ENCODE measurements at places on chromosomes 5 and 9. TPM values are rescaled to one million over a fixed set of nuclear protein-coding genes. Genes with fewer than 3 reads are reported as not detected.

SLC36A2 gene
- polyA plus RNA-seq, result not detected

UBE2QL1 gene
- 0.81 TPM for polyA plus RNA-seq

GFM2 gene
- 26.1 TPM for polyA plus RNA-seq

MYO10 gene
- polyA plus RNA-seq, result 30.7 TPM

TMC1 gene
- polyA plus RNA-seq, result 0.16 TPM

NOXA1 gene
- polyA plus RNA-seq, result 11.8 TPM

CDH9 gene
- 0.91 TPM for polyA plus RNA-seq

PCDHGB4 gene
- polyA plus RNA-seq, result 1.4 TPM

SAPCD2 gene
- 12.1 TPM for polyA plus RNA-seq

ADAMTS2 gene
- 5.9 TPM for polyA plus RNA-seq

GRCh38 chr9:16530669-16531642 lies 339.5 kb downstream of the BNC2 start:
- H3K27me3 ChIP-seq, result no peaks in the 10 kb centered on the region
- H3K36me3 ChIP-seq, result peaks cover 5% of the 10 kb centered on the region
- no peak overlapping the region for H3K4me3 ChIP-seq
- H3K27ac ChIP-seq, result no peak overlapping the region

- H3K4me1 ChIP-seq, result peaks cover 17% of the 10 kb centered on the region
- peaks cover 27% of the 10 kb centered on the region for H3K36me3 ChIP-seq
- no peaks in the 10 kb centered on the region for H3K27me3 ChIP-seq
Observed at GRCh38 chr9:35757226-35757891, 3.3 kb upstream of the MSMP start.

DNA sequence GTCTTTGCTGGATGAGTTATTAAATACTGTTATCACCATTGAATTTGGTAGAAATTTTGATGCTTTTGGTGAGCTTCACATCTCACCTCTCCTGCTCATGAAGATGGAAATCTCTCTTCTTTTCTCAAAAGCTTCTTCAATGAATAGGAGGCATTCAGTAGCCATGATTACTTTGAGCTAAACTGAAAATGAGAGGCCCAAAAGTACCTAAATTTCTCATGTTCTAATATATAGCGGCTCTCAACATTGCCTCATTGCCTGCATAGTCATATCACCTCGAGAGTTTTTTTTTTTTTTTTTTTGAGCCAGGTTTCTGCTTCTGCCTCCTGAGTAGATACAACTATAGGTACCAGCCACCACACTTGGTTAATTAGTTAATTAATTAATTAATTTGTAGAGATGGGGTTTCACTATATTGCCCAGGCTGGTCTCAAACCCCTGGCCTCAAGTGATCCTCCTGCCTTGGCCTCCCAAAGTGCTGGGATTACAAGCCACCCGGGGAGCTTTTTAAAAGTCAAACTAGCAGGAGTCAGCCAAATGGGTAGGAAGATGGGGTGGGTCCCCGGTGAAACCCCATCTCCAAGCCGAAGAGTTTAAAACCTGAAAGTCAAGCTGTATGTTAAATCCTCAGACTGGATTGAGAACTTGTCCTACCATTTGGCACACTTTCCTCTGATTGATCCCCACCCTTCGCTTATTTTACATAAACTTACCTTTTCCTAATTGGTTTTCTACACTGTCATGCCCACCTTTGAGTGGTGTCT lies 169.0 kb downstream of the DOCK2 start:
- H3K4me1 ChIP-seq, result no peaks in the 10 kb centered on the region
- no peak overlapping the region for H3K4me3 ChIP-seq
- H3K36me3 ChIP-seq, result no peaks in the 10 kb centered on the region
- no peak overlapping the region for H3K27ac ChIP-seq

- H3K27me3 ChIP-seq, result no peaks in the 10 kb centered on the region
- H3K36me3 ChIP-seq, result no peaks in the 10 kb centered on the region
- no peak for DNase-seq
- H3K4me1 ChIP-seq, result no peaks in the 10 kb centered on the region
- H3K27ac ChIP-seq, result no peak overlapping the region
Observed at GRCh38 chr5:5065472-5065871, 74.7 kb upstream of the ADAMTS16 start.

DNA sequence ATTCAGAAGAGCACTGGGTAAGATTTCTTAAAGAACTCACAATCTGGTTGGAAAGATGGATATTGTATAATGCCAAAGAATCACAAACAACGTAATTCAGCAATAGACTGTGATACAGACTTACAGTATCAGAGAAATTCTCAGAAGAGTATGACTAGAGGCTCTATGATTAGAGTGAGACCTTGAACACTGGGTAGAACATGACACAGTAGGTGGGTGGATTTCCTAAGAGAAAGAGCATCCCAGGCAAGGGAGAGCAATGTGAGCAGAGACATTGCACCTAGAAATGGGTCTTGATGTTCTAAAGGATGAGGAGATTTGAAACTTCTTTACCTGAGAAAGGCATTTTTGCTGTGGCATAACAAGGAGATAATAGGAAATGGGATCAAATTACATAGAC lies 27.3 kb upstream of the CAST start:
- DNase-seq, result no peak
- no peaks in the 10 kb centered on the region for H3K27me3 ChIP-seq
- no peak overlapping the region for H3K4me3 ChIP-seq
- no peaks in the 10 kb centered on the region for H3K4me1 ChIP-seq
- no peaks in the 10 kb centered on the region for H3K36me3 ChIP-seq

GRCh38 chr5:33445798-33446197 lies 5.0 kb downstream of the TARS1 start:
- no peak overlapping the region for H3K27ac ChIP-seq
- DNase-seq, result no peak
- no peak overlapping the region for H3K4me3 ChIP-seq

GRCh38 chr5:58240322-58240721 lies 219.6 kb downstream of the PLK2 start:
- no peaks in the 10 kb centered on the region for H3K4me1 ChIP-seq
- DNase-seq, result no peak
- no peaks in the 10 kb centered on the region for H3K36me3 ChIP-seq
- H3K27ac ChIP-seq, result no peak overlapping the region

- H3K27ac ChIP-seq, result no peak overlapping the region
- H3K27me3 ChIP-seq, result no peaks in the 10 kb centered on the region
- H3K4me1 ChIP-seq, result no peaks in the 10 kb centered on the region
- H3K36me3 ChIP-seq, result no peaks in the 10 kb centered on the region
- DNase-seq, result no peak
Observed at GRCh38 chr5:80503641-80504040, 15.7 kb downstream of the FAM151B start.

- no peak for DNase-seq
- H3K27ac ChIP-seq, result no peak overlapping the region
- H3K4me3 ChIP-seq, result no peak overlapping the region
- peaks cover 40% of the 10 kb centered on the region for H3K36me3 ChIP-seq
- H3K4me1 ChIP-seq, result no peaks in the 10 kb centered on the region
Observed at GRCh38 chr9:90860826-90861225, 59.2 kb downstream of the SYK start.

DNA sequence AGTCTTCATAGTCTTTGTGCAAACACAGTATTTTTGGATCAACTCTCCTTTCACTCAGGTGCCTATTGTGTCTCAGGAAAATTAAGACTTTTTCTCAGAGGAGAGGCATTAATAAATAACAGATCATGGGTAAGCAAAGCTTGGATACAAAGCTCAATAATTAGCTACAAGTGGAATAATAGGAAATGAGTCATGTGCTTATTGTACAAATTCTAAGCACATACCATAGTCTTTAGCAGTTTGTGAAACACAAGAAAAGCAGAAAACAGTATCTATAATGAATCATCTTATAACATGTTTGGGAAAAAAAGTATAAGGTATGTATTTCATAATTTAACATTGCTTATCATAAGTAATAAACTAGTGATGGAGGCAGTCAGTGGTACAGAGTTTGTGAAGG lies 477.0 kb downstream of the CDH10 start:
- no peaks in the 10 kb centered on the region for H3K4me1 ChIP-seq
- H3K36me3 ChIP-seq, result no peaks in the 10 kb centered on the region
- H3K27me3 ChIP-seq, result no peaks in the 10 kb centered on the region
- H3K4me3 ChIP-seq, result no peak overlapping the region
- no peak for DNase-seq

GRCh38 chr5:102801371-102801770 lies 46.3 kb downstream of the PAM start:
- peaks cover 2% of the 10 kb centered on the region for H3K4me1 ChIP-seq
- no peaks in the 10 kb centered on the region for H3K27me3 ChIP-seq
- no peak overlapping the region for H3K27ac ChIP-seq
- DNase-seq, result no peak

DNA sequence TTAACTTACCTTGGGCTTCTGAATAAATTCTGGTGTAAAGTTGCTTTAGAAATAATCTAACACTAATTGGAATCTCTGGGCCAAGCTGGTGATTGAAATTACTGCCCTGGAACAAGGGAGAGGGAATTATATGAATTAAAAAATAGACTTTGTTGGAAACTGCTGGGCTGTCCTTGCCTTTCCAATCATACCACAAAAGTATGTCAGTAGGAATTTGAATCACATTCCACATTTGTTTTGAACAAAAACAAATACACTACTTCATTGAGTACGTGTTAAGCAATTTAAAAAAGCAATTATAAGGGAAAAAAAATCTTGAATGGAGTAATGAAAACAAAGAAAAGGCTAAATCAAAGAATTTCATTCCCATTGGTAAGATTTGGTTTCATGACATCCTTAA lies 102.5 kb upstream of the SREK1 start:
- H3K4me3 ChIP-seq, result no peak overlapping the region
- no peak overlapping the region for H3K27ac ChIP-seq
- no peaks in the 10 kb centered on the region for H3K27me3 ChIP-seq
- peaks cover 37% of the 10 kb centered on the region for H3K36me3 ChIP-seq

GRCh38 chr5:158284242-158284641 lies 425.3 kb upstream of the CLINT1 start:
- H3K36me3 ChIP-seq, result no peaks in the 10 kb centered on the region
- H3K27me3 ChIP-seq, result peaks cover 2% of the 10 kb centered on the region
- H3K27ac ChIP-seq, result no peak overlapping the region

- H3K4me1 ChIP-seq, result no peaks in the 10 kb centered on the region
- no peaks in the 10 kb centered on the region for H3K36me3 ChIP-seq
- DNase-seq, result no peak
Observed at GRCh38 chr9:28031521-28032267, 458.4 kb upstream of the C9orf72 start.

GRCh38 chr9:84371737-84372136 lies 31.2 kb upstream of the SLC28A3 start:
- no peaks in the 10 kb centered on the region for H3K27me3 ChIP-seq
- peaks cover 5% of the 10 kb centered on the region for H3K4me1 ChIP-seq
- no peaks in the 10 kb centered on the region for H3K36me3 ChIP-seq
- no peak overlapping the region for H3K27ac ChIP-seq

GRCh38 chr5:91957666-91958065 lies 574.5 kb upstream of the ARRDC3 start:
- H3K27me3 ChIP-seq, result no peaks in the 10 kb centered on the region
- H3K36me3 ChIP-seq, result no peaks in the 10 kb centered on the region
- no peak overlapping the region for H3K27ac ChIP-seq

DNA sequence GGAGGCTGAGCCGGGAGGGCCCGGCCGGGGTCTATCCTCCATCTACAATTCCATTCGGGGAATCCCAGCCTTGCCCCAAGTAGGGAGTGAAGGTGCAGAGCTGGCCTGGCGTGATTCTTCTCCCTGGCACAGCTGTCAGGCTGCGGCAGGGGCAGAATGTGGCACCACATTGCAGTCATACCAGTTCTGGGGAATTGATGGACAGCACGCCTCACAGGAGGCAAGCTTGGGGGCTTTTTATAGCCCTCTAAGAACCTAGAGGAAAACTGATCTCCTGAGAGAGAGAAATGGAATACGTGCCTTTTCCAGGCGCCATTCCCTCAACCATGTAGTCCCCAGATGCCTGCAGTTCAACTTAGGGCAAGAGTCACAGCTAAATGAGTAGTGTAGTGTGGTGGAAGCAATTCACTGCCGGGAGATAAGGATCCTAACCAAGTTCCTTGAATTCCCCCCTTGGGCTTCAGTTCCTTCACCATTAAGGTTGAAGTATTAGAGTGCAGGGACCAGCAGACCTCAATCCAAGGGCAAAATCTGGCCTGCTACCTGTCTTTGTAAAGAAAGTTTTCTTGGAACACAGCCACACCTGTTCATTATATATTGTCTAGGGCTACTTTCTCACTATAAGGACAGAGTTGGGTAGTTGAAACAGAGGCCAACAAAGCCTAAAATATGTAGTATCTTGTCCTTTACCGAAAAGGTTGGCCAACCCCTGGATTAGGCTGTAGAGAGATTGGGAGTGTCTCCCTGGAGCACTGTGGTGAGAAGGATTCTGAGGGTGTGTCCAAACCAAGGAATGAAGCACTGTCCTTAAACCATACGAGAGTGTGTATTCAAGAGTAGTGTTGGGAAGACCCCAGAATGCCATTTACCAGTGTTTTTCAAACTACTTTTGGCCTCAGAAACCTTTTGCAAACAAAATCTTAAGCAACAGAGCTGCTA lies 10.6 kb downstream of the AFAP1L1 start:
- no peaks in the 10 kb centered on the region for H3K36me3 ChIP-seq
- no peak for DNase-seq

DNA sequence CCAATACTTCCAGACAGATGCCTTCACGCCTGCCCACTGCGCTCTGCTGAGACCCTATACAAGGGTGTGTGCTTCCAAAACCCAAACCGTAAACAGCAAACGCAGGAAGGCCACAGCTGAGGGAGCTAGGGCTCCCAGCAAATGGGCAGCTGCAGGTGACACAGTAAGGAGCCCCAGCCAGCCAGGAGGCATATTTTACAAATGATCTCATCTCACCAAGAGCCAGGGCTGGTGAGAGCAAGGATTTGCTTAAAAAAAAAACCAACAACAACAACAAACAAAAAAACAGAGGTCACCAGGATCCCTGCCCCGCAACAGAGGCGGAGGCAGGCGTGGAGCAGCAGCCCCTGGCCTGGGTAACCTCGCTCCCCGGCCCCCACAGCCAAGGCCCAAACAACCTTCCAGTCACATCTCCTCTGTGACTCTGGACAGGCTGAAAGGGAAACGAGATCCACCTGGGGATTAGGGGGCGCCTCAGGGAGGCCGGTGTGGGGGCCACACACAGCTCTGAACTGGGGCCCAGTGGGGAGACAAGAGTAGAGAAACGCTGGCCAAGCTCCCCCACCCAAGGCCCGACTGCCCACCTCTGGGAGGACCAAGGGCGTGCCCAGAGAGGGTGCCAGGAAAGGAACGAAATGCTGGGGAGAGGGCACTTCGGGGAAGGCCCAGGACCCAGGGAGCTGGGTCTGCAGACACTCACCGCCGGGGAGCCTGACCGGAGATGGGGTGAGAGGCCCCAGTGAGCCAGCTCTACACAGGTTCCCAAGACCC lies 3.3 kb downstream of the NACC2 start:
- peaks cover 41% of the 10 kb centered on the region for H3K4me1 ChIP-seq
- H3K36me3 ChIP-seq, result peaks cover 7% of the 10 kb centered on the region
- H3K27ac ChIP-seq, result peak overlapping the region; percentile 51
- H3K27me3 ChIP-seq, result no peaks in the 10 kb centered on the region
- DNase-seq, result no peak

GRCh38 chr5:117812861-117813260 lies 1175.5 kb downstream of the DTWD2 start:
- H3K36me3 ChIP-seq, result no peaks in the 10 kb centered on the region
- no peak for DNase-seq
- no peaks in the 10 kb centered on the region for H3K27me3 ChIP-seq
- no peaks in the 10 kb centered on the region for H3K4me1 ChIP-seq
- H3K27ac ChIP-seq, result no peak overlapping the region

All from large intestine (tissue), 12 donors.